ENCODE measurements at places on chromosomes 11 and 22.

- DNase-seq, result no peak
These were observed 179.7 kb downstream of the TBC1D22A start for GRCh38 chr22:46941968-46942798.

DNA sequence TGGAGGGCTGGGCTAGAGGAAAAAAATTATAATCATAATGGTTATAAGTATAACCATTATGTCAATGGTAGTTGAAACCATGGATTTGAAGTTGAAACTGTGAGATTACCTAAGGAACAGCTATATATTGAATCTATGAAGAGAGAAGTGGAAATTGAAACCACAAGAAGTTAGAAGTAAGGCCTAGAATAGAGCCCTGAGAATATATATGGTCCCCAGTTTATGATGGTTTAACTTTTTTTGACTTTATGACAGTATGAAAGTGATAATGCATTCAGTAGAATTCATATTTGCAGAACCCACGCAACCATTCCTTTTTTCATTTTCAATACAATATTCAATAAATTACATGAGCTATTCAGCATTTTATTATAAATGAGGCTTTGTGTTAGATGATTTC is 15.0 kb downstream of the AASDHPPT start:
- no peak for DNase-seq

GRCh38 chr11:111069066-111069465 is 176.5 kb upstream of the POU2AF2 start:
- DNase-seq, result no peak

GRCh38 chr11:26073646-26074045 is 258.3 kb upstream of the ANO3 start:
- DNase-seq, result no peak

DNA sequence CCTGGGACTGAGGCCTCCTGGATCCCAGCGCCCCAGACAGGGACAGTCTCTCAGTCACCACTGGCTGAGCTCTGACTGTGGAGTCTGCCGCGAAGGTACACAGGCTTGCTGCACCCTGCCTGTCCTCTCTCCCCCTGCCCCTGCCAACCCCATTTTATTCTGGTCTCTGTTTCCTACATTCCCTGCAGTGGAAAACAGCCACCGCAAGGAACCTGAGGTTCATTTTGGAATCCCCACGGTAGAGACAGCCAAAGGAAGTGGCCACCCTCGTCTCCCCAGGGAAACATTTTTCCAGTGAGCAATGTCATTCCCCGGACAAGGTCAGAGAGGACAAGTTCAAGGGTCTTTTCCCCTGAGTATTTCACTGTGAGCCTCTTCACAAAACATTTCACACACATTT is 56.6 kb downstream of the FBXO7 start:
- DNase-seq, result no peak

- no peak for DNase-seq
These were observed 88.4 kb downstream of the MORC2 start for GRCh38 chr22:30880181-30880601.

DNA sequence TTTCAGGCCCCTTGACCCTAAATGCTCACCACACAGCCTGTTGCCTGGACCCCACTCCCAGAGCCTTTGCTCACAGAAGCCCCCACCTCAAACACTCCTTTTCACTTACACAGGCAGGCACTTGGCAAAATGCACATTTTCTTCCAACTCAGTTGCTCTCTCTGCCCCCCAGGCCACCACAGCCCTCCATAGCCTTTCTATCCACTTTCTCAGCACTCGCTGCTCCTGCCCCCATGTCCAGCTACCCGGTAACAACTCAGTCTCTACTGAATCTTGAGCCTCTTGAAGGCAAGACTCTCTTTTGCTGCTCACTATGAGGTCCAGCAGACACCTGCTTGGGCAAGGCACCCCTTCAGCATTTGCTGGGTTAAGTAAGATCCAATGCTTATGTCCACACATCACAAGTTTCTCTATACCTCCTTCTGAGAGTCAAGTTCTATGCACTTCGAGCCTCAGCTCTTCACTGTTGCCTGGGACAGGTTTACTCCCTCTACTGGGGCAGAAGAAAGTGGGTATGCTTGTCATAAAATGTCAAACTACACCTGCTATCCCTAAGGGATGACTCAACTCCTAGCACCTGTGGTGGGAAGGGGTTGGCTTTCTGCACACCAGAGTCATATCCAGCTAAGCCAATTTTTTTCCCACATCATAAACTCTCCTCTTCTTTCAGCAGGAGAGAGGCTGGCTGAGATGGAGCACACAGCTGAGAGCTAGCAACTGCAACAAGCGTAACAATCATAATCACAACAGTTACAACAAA is 36.9 kb downstream of the MORC2 start:
- DNase-seq, result no peak

- DNase-seq, result no peak
These were observed 4.0 kb downstream of the CABP7 start for GRCh38 chr22:29723766-29724165.

DNA sequence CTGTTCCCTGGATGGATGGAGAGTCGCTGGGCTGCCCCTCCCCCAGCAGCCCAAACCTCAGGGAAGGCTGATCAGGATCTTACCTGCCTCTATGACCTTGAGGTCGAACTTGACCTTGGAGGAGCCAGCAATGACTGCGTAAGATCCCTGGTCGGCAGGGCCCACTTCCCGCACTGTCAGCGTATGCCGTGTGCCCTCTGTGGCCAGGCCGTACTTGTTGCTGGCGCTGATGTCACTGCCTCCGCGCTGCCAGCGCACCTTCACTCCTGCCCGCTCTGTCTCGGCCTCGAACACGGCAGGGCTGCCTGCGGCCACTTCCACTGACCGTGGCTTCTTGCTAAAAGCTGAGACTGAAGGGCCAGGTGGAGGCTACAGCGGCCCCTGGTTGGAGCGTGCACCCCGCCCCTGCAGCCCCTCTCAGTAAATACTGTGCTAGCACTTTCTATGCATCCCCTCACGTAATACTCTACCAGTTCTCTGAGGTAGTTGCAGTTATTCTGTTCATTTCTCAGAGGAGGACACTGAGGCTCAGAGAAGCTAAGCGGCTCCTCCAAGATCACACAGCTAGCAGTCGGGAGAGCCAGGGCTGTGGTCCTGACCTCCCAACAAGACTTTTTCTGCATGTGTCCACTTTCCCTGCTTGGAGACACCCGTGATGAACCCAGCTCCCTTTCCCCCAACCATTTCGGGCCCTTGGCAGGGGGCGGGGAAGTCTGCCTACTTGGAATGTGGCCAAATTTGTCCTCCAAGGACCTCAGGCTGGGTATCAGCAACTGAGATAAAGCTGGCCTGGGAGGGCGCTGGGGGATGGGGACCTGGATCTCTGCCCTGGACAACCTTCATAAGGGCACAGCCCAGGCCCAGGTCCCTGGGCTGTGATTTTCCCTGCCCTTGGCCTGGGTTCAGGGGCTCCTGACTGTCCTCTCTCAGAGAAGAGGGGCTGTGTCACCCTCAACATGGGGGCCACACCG is 1.1 kb downstream of the MYBPC3 start:
- DNase-seq, result no peak

- DNase-seq, result no peak
These were observed 91.1 kb upstream of the KCNA4 start for GRCh38 chr11:30107899-30108298.

DNA sequence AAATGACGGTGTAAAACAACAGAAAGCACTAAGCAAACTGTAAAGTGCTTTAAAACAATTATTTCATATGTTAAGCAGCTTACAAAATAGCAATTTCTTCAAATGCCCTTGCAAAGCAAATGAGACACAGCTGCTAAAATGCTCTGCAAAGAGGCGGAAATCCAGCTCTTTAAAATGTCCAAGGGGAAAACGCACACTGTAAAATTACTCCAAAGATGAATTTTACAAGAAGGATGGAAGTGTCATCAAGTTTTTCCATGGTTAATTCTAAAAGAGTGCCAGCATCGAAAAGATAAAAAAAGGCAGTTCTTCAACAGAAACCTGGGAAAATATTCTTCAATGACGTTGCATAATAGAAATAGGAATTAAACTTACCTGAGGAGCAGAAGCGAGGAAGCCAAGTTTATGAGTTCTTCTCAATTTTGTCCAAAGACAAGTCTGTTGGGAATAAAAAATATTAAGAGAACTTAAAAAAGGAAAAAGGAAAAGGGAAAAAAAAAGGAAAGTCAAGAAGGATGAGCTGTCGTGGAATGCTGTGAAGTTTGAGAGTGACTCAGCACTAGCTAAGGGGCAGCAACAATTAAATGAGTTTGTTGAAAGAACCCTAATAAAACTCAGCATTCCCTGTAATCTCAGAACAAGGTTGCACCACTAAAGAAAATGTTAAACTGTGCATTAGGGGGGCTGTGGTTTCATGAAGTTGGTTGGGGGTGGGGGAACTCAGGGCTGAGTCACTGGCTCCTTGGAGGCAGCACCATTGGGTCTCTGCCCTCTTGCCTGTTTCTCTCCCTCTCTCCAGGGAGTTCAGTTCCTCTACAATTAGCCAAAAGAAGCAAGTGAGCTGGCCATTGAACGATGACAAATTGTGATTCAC is 64.2 kb upstream of the BLID start:
- DNase-seq, result no peak

- no peak for DNase-seq
These were observed 13.2 kb downstream of the OOSP3 start for GRCh38 chr11:59891781-59892181.

- DNase-seq, result no peak
These were observed 19.2 kb upstream of the TH start for GRCh38 chr11:2190657-2191471.

- no peak for DNase-seq
These were observed 5.5 kb upstream of the MYO18B start for GRCh38 chr22:25736378-25737011.

GRCh38 chr11:66489636-66490035 is 9.4 kb downstream of the DPP3 start:
- DNase-seq, result no peak

DNA sequence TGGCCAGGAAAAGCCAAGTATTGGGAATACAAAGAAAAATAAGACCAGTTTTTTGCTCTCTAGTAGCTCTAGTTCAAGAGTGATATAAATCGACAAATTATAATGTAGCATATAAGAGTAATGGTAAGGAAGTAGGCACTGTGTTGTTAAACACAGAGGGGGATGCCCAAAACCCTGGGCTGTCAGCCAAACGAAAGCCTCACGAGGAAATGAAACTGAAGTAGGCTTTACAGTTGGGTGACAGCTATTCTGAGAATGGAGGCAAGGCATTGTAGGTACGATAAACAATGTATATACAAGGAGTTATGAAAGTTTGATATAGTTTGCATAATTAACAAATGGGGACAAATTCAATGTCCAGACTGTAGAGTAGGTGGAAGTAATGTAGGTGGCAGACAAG is 176.4 kb downstream of the FAM181B start:
- DNase-seq, result peak; percentile 78

GRCh38 chr11:75563978-75564552 is 2.0 kb downstream of the SERPINH1 start:
- no peak for DNase-seq

- DNase-seq, result no peak
These were observed 102.7 kb upstream of the ARHGAP42 start for GRCh38 chr11:100584201-100584985.

All from NAMALWA (cell line).